ENCODE measurements at places on chromosomes 7 and 10. TPM values are rescaled to one million over a fixed set of nuclear protein-coding genes. Genes with fewer than 3 reads are reported as not detected.

DNA sequence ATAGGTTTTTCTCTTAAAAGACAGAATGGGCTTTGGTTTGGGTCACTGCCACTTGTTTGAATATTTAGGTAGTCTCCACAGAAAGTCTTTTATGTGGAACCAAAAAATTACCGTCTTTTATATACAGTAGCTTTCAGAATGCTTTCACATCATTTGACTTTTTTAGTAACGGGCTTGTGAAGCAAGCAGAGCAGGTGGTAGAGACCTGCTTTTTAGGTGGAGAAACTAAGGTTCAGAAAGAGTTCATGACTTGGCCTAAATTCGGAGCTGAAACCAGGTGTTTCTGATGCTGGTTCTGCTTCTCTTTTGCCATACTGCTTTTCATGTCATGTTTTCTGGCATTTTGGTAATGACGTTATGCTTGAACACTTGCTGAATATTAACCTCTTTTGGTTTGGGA, 36.3 kb downstream of the GARS1 start:
- no peak for DNase-seq

DNA sequence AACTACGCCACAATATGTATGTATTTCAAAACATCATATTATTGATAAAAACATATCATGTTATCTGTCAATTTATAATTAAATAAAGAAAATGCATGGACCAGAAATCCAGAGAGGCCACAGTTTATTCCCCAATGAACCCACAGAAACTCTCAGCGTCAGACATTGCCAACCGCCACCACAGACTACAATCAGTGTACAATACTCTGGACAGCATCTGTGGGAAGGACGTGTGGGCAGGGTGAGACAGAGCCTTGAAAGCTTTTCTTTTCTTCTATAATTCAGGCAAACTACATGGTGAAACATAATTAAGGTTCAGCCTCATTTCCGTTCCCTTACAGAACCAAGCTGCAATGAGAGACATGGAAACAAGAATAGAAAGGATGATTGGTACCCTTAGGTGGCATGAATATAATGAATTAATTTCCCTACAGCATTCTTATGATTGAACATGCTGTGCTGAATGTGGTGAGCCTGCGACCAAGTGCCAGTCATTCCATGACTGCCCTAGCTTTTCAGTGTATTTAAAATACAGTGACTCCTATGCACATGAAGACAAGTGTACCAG, 909.3 kb downstream of the SORCS1 start:
- no peak for DNase-seq

- no peak for DNase-seq
These were observed 423 bp downstream of the BAZ1B start for GRCh38 chr7:73521636-73522104.

DNA sequence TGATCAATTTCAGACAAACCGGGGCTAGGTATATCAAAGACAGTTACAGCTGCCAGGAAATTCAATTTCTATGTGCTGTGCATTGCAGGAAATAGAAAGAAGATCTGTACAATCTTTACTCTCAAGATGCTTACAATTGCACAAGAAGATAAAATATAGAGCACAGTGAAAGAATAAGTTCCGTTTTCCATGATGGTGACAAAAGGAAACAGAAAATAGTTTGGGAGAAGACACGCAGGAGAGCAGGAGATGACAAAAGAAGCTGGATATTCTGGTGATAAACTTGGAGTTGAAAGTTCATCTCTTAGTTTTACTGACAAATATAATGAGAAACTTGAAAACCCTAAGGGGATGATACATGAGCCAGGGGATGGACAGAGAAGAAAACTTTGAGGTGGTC, 646.0 kb downstream of the PARD3 start:
- no peak for DNase-seq

DNA sequence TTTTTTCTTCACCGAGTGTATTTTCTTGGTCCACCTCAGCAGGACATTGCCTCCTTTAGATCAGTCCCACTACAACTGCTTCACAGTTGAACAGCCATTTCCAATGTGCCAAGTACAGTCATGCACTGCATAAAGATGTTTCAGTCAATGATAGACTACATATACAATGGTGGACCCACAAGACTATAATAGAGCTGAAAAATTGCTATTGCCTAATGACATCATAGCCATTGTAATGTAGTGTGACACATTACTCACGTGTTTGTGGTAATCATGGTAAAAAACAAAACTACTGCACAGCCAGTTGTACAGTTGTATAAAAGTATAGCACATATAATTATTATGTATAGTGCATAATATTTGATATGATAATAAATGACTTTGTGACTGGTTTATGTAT, 113.8 kb upstream of the HPS1 start:
- DNase-seq: no peak

DNA sequence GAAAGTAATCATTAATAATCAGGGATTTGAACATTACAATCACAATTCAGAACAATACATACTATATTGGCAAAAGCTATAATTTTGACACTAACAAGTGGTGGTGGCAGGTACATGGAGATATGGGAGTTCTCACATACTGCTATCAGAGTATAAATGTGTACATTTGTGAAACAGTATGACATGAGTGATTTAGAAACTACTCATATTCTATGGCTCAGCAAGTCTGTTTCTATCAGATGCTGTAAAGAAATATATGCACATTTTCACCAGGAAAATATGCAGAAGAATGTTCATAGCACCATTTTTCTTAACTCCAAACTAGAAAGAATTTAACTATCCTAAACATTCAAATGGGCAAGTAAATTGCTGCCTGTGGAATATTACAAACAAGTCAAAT, 620.0 kb downstream of the SH2D4B start:
- DNase-seq: no peak

GRCh38 chr7:139046143-139046542, 10.3 kb upstream of the ZC3HAV1L start:
- no peak for DNase-seq

- no peak for DNase-seq
These were observed 271.9 kb downstream of the KIF20B start for GRCh38 chr10:89973326-89973725.

The CALML3 gene
- not detected for total RNA-seq

The HIBADH gene
- 15.8 TPM for total RNA-seq

The LRRC61 gene
- 10.8 TPM for total RNA-seq

The MTURN gene
- 4.7 TPM for total RNA-seq

The ADIRF gene
- total RNA-seq: not detected
